ENCODE measurements at places on chromosomes 13 and 19.

- no peak for DNase-seq
Measured at GRCh38 chr19:10079031-10079453, 7.1 kb upstream of the SHFL start.

GRCh38 chr13:54185101-54185500, 1156.5 kb downstream of the OLFM4 start:
- no peak for DNase-seq

DNA sequence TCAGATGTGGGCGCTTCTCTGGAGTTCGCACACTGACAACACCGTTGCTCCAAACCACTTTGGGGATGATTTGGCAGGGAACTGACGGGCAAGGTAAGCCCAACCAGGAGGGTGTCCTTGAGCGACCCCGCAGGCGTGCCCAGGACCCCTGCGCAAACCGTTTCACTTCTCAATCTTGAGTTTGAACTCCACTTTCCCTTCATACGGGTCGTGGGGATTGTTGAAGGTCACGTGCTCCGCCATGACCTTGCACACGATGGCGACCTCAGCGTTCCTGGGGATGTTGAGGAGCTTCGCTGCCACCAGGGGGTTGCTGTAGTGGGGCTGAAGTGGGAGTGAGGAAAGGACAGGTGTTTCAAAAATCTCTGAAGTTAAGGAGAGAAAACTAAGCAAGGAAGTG, 8.8 kb downstream of the ATP4B start:
- no peak for DNase-seq

GRCh38 chr19:55647732-55648584, at the start of gene CCDC106:
CCDC106 (plus strand) TSS chr19:55648212; CDS start chr19:55649047, 835 bp downstream.
- no peak for DNase-seq
